ENCODE measurements at places on chromosomes 11 and 22. TPM values are rescaled to one million over a fixed set of nuclear protein-coding genes. Genes with fewer than 3 reads are reported as not detected.

The ASRGL1 gene
- total RNA-seq = 3.7 TPM

GRCh38 chr22:30875481-30876215 lies 92.9 kb downstream of the MORC2 start:
- DNase-seq = peak; percentile 30

The SLC35C1 gene
- total RNA-seq = 2.5 TPM

The NXPE1 gene
- total RNA-seq = not detected

GRCh38 chr11:2468363-2469235 lies 23.8 kb downstream of the KCNQ1 start:
- peak; percentile 27 for DNase-seq

- DNase-seq = no peak
These were observed 176.9 kb downstream of the DSCAML1 start for GRCh38 chr11:117620086-117620485.

All from liver (tissue), 10 donors.